ENCODE measurements at places on chromosomes 7 and 10. TPM values are rescaled to one million over a fixed set of nuclear protein-coding genes. Genes with fewer than 3 reads are reported as not detected.

Gene PNLIP
- not detected for total RNA-seq

Gene CFAP58
- total RNA-seq, result 0.66 TPM

Gene PRKG1
- 69.6 TPM for total RNA-seq

Gene ADARB2
- 5.0 TPM for total RNA-seq

Gene IGFBP3
- 212 TPM for total RNA-seq

Gene INHBA
- 1.5 TPM for total RNA-seq

DNA sequence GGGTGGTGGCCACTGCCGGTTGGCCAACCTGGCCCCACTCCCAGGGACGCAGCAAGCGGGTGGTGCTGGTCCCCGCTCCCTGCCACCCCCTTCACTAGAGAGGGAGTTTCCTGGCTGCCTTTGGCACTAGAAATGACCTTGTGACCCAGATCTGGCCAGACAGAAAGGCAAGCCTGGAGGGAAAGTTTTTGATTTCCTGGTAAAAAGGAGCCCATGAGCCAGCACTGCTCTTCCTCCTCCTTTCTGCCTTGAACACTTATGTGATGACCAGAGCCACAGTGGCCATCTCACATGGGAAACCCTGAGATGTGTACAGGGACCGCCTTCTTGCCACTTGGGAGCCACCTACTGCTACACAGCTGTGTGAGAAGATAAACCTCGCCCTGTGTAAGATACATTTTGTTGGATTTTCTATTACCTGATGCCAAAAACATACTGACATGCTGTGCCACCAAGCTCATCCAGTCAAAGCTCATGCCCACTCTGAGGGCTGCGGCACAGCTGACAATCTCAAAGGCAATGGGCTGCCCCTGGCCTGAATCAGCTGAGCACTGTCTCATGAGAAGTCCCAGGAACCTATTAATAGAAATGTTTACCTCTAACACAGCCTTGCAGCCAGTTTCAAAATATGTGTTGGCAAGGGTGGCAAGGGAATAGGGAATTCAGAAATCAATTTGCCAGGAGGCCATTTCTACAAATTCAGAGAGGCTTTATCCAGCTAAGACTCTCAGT lies 94.0 kb downstream of the CYTH3 start:
- no peak overlapping the region for H3K4me3 ChIP-seq
- H3K27ac ChIP-seq, result peak overlapping the region; percentile 31
- H3K4me1 ChIP-seq, result no peaks in the 10 kb centered on the region
- H3K27me3 ChIP-seq, result no peaks in the 10 kb centered on the region
- H3K36me3 ChIP-seq, result no peaks in the 10 kb centered on the region

GRCh38 chr10:123562387-123562786 lies 103.8 kb upstream of the GPR26 start:
- no peak overlapping the region for H3K27ac ChIP-seq
- no peak overlapping the region for H3K4me3 ChIP-seq
- peaks cover 28% of the 10 kb centered on the region for H3K27me3 ChIP-seq

GRCh38 chr10:9547936-9548904 lies 1469.5 kb upstream of the CELF2 start:
- no peaks in the 10 kb centered on the region for H3K36me3 ChIP-seq
- no peak overlapping the region for H3K4me3 ChIP-seq
- no peaks in the 10 kb centered on the region for H3K27me3 ChIP-seq
- peak overlapping the region; percentile 55 for H3K27ac ChIP-seq

DNA sequence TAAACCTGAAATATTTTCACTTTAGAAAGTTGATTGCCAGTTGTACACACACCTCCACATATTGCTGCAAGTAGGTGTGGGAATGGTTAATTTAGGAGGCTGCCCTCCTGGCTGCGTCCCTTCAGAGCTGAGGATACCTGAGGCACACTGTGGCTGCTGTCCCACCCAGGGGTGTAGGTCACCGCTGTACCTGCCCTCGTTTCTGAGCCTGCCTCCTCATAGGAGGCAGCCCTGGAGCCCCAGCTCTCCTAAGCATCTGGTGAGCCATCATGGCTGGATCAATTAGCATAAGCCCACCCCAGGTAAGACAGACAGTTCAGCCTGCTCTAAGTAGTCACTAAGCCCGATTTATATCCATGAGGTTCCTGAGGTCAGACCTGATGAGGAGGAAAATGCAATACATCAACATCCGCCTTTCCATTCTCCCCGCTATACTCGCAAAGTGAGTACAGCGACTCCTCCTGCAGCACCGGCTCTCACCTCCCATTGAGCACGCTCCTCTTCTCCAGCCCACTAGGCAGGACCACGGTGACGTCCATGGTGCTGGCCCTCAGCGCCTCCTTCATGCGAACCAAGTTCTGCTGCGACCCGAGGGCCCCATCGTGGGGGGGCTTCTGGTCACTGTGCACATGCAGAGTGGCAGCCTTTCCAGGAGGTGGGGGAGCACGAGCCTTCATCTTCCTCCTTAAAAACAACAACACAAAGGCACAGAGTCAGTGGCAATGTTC lies 97.2 kb downstream of the COBL start:
- no peaks in the 10 kb centered on the region for H3K36me3 ChIP-seq
- no peaks in the 10 kb centered on the region for H3K27me3 ChIP-seq
- DNase-seq, result no peak
- H3K4me1 ChIP-seq, result no peaks in the 10 kb centered on the region
- H3K27ac ChIP-seq, result no peak overlapping the region
- no peak overlapping the region for H3K4me3 ChIP-seq

- no peaks in the 10 kb centered on the region for H3K36me3 ChIP-seq
- no peaks in the 10 kb centered on the region for H3K4me1 ChIP-seq
- H3K27me3 ChIP-seq, result no peaks in the 10 kb centered on the region
- DNase-seq, result no peak
- no peak overlapping the region for H3K27ac ChIP-seq
- H3K4me3 ChIP-seq, result no peak overlapping the region
These were observed 379.7 kb upstream of the AUTS2 start for GRCh38 chr7:69218576-69218975.

DNA sequence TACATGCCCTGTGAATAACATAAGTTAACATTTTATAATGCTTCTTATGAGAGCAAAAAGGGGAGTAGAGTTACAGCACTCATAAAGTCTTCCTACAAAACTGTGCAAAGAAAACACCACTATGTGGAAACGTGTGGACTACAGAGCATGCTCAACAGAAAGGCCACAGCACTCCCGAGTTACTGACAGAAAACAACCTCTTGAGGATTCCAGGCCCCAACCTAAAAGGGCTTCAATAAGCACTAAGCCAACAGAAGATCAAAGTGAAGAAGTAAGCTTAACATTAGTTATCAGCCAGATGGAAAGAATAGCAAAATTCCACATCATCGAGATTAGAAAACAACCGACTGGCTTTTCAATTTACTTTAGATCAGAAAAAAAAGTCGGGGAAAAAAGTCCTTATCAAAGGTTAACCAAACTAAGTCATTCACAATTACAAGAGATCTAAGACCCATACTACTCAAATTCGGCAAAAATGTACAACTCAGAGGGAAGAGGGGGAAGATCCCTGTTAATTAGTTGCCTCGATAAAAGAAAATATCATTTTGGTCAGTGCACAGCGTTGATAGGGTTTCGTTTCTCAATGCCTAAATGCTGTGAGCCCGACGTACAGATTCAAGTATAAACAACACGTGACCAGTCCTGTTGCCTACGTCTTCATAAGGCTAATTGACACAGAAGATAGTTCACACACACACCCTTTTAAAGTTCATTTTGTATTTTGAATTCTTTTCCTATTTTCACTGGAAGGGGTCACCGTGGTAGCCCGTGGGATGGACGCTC lies 1.4 kb downstream of the KBTBD2 start:
- H3K4me3 ChIP-seq, result peak overlapping the region; percentile 55
- H3K27ac ChIP-seq, result peak overlapping the region; percentile 98
- peaks cover 34% of the 10 kb centered on the region for H3K4me1 ChIP-seq
- no peak for DNase-seq
- no peaks in the 10 kb centered on the region for H3K27me3 ChIP-seq

DNA sequence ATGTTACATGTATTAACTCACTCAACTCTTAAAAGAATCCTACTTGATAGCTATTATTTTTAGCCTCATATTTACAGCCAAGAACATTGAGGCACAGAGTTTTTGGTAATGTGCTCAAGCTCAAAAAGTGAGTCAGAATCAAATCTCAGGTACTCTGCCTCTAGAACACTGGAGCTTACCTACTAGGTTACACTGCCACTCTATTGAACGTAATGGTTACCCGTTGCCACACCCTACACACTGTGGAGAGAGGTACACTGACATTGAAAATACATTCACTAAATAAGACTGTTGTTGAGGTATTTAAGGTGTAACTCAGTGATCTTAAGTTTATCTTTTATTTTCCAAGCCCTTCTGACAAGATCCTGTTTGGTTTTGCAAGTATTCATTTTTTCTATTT lies 17.9 kb downstream of the SLC26A3 start:
- H3K4me3 ChIP-seq, result no peak overlapping the region
- H3K4me1 ChIP-seq, result no peaks in the 10 kb centered on the region
- no peaks in the 10 kb centered on the region for H3K36me3 ChIP-seq
- H3K27ac ChIP-seq, result peak overlapping the region; percentile 76

DNA sequence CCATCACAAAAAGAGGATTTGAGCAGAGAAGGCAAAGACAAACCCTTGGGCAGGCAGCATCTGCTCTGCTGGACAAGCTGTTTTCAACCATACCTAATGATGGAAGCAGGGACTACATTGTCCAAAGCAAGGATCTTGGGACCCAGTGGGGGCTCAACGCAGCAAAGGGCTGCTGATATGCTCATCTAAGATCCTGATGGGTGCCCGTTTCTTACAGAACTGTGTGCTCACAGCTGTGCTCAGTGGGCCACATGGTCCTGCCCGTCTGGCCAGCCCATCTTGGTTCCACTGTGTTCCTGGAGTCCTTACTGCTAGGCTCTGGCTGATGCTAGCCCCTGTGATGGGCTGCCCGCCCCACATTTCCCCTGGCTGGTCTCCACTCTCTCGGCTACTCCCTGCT lies 36.1 kb downstream of the GPRIN2 start:
- H3K27me3 ChIP-seq, result no peaks in the 10 kb centered on the region
- no peak overlapping the region for H3K27ac ChIP-seq
- no peak overlapping the region for H3K4me3 ChIP-seq
- H3K4me1 ChIP-seq, result no peaks in the 10 kb centered on the region

All from sigmoid colon (tissue), 7 donors.